Stimulated activated CD4-positive, alpha-beta T cell treated with anti-CD3 and anti-CD28 coated beads, Interleukin-1b, Interleukin-23, amount 100 ng/mL, for 4 hours (primary cell): ENCODE measurements at places on chromosomes 13 and 19.

DNA sequence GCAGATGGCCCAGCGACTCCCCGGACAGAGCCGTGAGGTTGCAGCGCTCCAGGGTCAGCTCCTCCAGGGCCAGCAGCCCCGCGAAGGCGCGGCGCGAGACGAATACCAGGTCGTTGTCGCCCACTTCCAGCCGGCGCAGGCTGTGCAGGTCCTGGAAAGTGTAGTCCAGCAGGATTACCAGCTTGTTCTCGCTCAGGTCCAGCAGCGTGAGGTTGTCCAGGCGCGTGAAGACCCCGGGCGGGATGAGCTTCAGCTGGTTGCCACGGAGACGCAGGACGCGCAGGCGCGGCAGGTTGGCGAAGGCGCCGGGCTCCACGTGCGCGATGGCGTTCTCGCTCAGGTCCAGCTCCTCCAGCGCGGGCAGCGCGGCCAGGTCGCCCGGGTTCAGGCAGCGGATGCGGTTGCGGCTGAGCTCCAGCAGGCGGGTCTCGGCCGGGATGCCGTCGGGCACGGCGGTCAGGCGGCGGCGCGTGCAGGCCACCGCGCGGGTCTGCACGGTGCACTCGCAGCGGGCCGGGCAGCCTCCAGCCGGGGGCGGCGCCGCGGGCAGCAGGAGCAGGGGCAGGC is 9.3 kb upstream of the PEAK3 start:
- DNase-seq = no peak

- no peak for DNase-seq
These were observed 300.4 kb downstream of the DLEU7 start for GRCh38 chr13:50543141-50543540.

- DNase-seq = no peak
These were observed 83.3 kb downstream of the KLF5 start for GRCh38 chr13:73142071-73142470.

GRCh38 chr13:68509734-68510621 is 1279.8 kb upstream of the PCDH9 start:
- DNase-seq = no peak

DNA sequence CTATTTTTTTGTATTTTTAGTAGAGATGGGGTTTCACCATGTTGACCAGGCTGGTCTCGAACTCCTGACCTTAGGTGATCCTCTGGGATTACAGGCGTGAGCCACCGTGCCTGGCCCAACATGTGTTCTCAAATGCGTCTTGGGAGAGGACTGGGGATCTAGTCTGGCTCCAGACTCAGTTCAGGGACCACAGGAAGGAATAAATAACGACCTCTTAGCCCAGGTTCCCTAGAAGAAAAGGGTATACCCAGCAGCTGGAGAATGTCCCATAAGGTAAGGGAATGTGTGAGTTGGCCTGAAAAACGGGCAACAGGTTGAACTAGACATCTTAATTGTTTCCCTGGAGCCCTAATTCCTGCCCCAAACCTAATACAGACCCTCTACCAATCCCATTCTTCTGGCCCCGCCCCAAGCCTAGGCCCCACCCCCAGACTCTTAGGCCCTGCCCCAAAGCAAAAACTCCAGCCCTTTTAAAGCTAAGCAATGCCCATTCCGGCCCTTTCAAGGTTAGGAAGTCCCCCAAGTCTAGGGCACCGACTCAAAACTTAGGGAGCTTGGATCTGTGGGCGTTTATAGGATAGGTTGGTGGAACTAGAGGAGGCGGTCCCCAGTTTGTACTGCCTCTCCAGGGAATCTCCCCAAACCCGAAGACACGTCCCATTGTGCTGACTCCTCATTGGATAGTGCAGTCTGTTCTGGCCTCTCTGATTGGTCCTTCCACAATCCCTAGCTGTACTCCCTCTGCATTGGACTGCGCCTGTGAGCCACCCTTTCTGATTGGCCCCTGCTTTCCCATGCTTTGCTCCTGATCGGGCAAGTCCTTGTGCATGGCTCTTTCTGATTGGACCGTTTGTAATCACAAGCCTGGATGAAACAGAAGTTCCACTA is 5.4 kb upstream of the LRFN1 start:
- DNase-seq = no peak

- DNase-seq = no peak
These were observed 101.5 kb upstream of the ZNF492 start for GRCh38 chr19:22532388-22533300.

- peak; percentile 23 for DNase-seq
These were observed 2.0 kb downstream of the PTH2 start for GRCh38 chr19:49421039-49421877.

DNA sequence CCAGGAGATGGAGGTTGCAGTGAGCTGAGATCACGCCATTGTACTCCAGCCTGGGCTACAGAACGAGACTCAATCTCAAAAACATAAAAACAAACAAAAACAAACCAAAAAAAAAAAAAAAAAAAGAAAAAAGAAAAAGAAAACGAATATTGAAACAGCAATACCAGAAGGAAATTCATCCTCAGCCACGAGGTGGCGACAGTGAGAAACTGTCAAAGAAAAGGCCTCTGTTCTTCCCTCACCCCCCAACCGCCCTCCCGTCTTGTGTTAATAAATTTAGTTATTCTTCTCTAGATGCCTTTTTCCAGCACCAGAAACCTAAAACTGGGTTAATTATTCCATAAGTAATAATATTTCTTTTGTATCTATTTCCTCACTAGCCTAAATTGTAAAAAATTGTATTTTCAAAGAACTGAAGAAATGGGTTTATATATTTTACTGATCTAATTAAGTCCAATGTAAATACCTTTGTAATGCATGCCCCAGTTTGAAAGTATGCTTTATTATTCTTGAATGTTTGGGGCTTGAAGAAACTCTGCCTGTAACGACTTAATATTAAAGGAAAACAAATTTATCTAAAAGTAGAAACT is 38.6 kb downstream of the LIG4 start:
- peak; percentile 47 for DNase-seq

DNA sequence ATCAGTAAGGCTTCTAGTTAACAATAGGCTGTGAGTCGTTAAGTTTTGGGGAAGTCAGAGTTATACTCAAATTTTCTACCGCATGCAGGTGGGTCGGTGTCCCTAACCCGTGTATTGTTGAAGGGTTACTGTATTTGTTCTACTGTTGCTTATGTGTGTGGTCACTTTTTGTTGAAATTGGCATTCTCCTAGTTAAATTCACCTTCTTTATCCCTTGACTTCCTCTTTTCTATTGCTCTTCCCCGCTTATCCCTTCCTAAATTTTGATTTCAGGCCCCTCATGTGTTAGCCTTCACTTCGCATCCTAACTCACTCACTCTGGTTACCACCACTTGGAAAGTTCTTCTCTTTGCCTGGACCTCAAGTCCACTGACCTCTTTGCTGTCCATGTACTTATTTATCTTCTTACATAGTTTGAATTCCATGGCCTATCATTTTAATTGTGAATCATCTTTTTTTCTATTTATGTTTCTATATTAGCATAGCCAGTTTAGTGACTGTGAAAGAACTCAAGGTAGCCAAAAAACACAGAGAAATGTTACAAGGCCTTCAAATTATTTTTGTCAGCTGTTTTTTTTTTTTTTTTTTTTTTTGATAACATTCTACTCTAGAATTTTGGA is 52.9 kb downstream of the NDFIP2 start:
- no peak for DNase-seq

- no peak for DNase-seq
These were observed 13.4 kb downstream of the ZNF20 start for GRCh38 chr19:12126707-12127106.

- DNase-seq = no peak
These were observed 61.8 kb upstream of the KCTD15 start for GRCh38 chr19:33734913-33735312.

GRCh38 chr13:112997188-112998130 is 28.4 kb downstream of the MCF2L start:
- DNase-seq = no peak

DNA sequence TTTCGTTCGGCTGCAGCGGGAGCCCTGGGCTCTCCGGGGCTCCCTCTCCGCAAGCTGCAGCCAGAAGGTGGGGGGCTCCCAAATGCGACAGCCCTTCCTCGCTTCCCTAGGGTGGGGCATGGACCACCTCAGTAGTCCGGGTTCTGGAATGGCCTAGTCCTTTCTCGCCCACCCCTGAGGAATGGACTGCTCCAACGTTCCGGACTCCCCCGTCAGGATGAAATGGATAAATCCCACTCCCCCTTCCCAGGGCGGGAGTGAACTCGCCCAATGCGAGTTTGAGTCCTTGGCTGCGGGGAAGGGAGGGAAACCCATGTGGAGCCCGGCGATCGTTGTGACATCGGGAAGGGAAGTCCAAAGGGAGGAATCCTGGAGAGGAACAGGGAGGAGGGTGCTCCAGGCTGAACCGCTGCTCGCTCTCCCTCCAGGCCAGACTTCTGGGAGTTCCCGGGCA is 5.5 kb downstream of the HRC start:
- DNase-seq = no peak

GRCh38 chr13:31172001-31172400 is 10.3 kb upstream of the HSPH1 start:
- DNase-seq = no peak

- peak; percentile 47 for DNase-seq
These were observed 66.9 kb upstream of the TM9SF2 start for GRCh38 chr13:99434258-99434788.

DNA sequence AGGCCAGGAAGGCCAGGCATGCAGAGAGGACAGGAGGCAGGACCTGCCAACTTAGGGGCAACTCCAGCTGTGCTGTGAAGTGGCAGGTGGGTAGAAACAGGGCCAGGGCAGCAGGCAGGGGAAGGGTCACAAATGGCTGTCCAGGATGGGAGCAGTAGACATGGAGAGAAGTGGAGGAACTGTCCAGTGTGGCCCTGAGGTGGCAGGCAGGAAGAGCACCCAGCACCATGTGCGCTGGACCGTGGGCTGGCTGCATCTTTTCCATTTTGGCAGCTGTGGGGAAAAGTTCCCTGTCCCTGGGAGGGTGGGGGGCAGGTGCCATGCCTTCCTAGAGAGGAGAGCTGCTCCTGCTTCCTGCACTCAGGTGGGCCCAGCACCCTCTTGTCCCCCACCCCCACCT is 13.8 kb downstream of the DEDD2 start:
- DNase-seq = no peak

- DNase-seq = no peak
These were observed 72.9 kb downstream of the SPATA13 start for GRCh38 chr13:24233351-24233901.

DNA sequence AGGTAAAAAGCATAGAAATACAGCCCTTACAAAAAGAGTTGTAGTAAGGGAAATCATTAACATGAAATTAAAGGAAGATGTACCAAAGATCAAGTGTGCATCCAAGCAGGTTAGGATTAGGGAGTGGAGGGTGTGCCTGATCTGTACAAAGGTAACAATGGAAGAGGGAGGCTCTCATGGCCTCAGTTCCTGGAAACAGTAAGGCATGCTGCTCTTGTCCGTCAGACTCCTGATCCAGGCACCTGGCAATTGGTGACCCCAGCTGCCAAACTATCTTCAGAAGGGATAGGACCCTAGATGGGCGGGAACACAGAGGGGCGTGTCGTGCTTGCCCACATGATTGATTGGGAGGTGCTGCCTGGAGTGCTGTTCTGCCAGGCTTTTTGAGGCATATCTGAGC is 4.5 kb downstream of the TEX26 start:
- no peak for DNase-seq

DNA sequence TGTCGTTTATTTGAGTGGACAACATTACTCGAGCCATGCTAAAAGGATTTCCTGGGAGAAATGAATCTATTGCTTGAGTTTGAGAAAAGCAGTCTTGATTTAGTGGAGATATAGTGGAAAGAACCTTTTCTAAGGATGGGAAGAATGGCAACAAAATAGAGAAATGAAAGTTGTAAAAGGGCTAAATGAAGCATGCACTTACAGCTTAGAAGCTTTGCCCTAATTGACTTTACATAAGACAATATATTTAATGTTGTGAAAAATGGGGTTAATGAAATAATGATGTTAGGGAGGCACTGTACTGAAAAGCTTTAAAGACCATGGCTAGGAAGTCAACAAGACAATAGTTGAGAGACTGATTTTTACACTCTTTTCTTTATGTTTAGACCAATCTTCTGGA is 35.4 kb downstream of the SLC10A2 start:
- DNase-seq = no peak

DNA sequence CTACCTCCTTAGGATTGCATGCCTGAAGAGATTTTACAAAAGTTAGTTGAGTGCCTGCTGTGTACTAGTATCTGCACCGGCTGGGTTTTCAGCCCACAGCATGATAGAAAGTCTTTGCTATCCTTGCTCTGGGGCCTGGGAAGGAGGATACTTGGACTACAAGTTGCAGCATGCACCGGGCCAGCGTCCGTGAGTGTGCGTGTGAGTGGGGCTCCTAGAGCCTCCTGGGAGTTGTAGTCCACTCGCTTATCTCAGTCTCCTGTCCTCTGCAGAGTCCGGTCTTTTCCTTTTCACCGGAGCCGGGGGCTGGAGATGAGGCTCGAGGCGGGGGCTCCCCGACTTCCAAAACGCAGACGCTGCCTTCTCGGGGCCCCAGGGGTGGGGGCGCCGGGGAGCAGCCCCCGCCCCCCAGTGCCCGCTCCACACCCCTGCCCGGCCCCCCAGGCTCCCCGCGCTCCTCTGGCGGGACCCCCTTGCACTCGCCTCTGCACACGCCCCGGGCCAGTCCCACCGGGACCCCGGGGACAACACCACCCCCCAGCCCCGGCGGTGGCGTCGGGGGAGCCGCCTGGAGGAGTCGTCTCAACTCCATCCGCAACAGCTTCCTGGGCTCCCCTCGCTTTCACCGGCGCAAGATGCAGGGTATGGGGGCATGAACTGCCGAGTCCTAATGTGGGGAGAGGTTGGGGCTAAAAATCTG is 20.6 kb downstream of the BRSK1 start:
- no peak for DNase-seq

DNA sequence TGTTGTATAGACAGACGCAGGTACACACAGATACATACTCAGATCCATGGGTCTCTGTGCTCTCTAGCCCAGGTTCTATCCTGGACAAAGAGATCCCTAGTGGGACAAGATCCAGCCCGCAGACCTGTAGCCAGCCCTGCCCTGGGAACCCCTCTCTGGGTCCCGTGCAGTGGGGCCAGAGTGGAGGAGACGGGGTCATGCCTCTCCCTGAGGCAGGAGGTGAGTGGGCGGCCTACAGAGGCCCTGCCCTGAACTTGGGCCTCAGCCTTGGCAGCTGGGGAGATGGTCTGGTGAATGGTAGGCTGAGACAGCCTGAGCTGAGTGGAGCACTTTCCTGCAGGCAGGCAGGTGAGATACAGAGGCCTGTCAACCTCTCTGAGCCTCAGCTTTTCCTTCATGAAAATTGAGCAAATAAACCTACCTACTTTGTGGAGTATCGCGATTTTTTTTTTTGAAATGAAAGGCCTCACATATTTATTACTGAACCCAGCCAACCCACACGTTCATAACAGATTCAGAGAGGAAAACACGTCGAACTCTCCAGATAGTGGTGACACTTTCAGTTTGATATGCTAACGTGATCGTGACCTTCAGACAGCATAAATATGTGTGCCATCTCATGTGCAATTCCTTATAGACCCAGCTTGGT is 3.4 kb upstream of the JUND start:
- DNase-seq = no peak

GRCh38 chr13:66489172-66489571 is 741.0 kb downstream of the PCDH9 start:
- no peak for DNase-seq
